ENCODE measurements at places on chromosomes 2 and 18.

DNA sequence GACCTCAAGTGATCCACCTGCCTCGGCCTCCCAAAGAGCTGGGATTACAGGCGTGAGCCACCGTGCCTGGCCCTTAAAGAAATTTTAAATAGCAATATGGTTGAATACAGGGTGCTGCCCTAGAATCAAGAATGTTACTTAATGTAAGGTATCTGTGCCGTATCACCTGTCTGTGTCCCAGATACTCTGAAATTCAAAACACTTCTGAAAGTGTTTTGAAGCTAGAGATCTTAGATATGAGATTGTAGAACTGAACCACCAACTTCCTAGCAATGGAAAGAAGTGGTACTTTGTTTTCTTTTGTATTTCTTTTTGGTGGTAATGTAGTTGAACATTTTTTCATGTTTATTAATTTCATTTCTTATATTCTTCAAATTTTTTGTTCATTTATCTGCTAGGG lies 13.0 kb downstream of the PTPN4 start:
- DNase-seq, result no peak

- DNase-seq, result no peak
Observed at GRCh38 chr18:62759704-62760402, 44.5 kb downstream of the PHLPP1 start.

DNA sequence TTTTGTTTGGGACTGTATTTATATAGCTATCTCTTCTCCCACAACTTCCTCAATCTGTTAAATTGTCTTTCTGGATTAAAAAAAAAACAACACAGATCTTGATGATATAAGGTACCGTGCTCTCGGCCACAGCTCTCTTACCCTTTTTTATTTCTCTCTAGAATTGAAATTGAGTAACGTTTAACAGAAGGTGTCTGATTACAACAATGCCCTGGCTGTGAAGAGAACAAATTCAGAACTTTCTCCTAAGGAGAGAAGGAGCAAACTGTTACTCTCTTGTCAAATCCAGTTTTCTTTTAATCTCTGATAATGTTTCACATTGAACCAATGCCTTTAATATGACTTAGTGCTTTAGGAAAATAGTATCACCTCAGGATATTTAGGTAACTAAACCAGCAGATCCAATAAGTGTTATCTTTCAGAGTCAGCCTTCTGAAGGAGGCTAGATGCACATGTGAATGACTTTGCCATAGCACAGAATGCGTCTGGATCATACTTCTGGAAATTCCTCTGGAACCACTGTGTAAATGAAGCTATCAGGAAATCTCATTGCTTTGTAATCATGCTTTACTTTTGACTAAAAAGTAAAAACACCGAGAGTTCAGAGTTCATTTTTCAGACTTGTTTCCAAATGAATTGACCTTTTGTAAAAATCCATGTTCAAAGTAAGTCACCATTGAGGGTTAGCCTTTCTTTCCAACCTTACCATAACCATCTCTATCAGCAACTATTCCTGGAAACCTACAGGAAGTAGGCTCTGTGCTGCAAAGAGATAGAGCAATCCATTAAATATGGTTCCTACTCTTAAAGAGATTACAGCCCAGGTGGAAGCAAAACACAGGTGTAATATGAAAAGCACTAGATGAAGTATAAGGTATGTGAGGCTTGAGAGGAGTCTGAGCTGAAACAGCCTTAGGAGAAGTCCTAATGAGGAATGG lies 147.0 kb upstream of the OSR1 start:
- no peak for DNase-seq

DNA sequence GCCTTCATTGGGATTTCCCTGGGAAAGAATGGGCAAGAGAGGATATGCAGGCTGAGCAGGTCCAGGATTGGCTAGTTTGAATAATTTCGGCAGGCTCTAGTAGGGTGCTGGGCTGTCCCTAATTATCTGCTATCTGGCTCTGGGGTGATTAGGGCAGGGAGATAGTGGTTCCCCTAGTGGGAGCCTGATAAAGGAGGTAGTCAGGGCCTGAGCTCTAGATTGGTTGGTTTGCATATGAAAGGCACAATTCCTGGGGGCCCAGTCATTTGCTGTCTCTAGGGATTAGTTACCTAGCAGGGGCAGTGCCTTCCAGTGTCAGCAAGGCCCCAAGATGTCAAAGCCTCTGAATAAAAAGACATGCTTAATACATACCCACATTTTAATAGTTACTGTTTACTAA lies 690.1 kb upstream of the KLHL29 start:
- DNase-seq, result no peak

- no peak for DNase-seq
Observed at GRCh38 chr2:222299906-222300725, 1.3 kb upstream of the PAX3 start.

DNA sequence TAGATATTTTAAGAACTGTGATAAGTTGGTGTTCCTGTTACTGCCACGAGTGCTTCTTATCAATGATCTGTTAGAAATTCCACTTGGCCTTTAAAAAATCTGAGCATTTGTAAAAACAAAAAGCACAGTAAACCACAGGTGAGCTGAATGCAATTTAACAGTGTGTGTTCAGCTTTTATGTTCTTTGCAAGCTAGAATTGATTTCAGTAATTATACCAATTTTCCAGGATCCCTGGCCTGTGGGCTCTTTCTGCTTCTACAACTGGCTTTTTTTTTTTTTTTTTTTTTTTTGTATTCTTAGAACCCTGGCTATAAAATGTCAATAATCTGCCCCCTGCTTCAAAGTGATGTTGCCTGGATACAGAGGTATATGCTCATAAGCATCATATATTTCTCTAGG lies 548.5 kb upstream of the SLC8A1 start:
- DNase-seq, result no peak

DNA sequence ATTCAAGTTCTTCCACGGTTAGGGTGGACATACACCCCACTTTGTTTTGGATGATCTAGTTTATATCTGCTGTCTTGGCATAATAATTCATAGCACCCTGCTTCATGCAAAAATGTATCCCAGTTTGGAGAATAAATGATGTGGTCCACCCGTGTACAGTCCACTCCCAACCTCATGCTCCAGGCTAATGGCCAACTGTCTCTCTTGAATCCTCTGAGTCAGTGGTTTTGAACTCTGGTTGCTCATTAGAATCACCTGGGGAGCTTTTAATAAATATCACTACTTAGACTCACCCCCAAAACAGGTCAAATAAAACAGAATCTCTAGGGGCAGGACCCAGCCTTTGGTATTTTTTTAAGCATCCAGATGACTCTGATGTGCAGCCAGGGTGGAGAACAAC lies 78.5 kb downstream of the SDC1 start:
- DNase-seq, result no peak

- DNase-seq, result no peak
Observed at GRCh38 chr2:18346874-18347273, 213.6 kb downstream of the RDH14 start.

DNA sequence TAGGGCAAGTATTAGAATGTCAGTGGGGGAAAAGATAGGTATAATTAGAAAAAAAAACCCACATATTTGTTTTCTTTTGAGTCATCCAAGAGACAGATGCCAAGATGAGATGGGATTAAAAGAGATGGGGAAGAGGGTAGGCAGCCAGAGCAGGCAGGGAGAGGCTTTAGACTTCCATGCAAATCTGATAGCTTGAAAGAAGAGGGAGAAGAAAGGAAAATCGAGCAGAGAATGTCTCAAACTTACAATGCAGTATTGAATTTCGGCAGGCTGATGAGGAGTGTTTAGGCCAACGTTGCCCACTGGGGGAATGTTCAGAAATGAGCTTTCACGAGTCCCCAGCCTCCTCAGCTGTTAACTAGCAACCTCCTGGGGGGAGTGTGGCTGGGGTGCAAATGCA lies 91.3 kb downstream of the SPATS2L start:
- DNase-seq, result no peak

GRCh38 chr2:182852090-182852489 lies 14.3 kb downstream of the FRZB start:
- no peak for DNase-seq

GRCh38 chr2:9166579-9167377 lies 39.8 kb upstream of the ASAP2 start:
- DNase-seq, result no peak

- DNase-seq, result no peak
Observed at GRCh38 chr2:173056705-173057364, 18.8 kb upstream of the MAP3K20 start.
